Activated T-cell treated with anti-CD3 and anti-CD28 coated beads, Interleukin-2, amount 50 U/mL, for 72 hours (primary cell): ENCODE measurements at places on chromosomes 7 and 10. TPM values are rescaled to one million over a fixed set of nuclear protein-coding genes. Genes with fewer than 3 reads are reported as not detected.

DNA sequence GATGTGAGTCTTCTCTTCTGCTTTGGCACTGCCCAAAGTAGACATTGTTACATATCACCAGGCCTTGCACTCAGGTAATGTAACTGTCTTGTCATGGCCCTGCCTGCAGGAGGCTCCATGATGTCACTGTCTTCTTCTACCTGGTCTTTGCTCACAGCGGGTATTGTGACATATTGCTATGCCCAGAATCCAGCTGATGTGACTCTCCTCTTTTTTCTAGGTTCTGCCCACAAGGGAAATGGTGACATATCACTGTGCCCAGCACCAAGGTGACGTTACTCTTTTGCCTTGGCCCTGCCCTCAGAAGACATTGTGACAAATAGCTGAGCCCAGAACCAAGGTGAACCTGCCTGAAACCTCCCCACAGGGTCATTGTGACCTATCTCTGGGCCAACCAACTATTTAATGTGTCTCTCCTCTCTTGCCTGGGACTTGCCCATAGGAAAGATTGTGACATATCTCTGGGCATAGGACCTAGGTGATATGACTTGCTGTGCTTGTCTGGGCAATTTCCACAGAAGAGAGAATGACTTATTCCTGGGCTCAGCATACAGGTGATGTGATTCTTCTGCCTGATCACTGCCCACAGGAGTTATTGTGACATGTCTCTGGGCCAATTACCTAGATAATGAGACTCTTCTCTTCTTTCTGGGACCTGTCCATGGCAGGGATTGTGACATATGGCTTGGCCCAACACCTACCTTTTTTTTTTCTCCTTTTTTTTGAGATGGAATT is 26.5 kb upstream of the ZNF107 start:
- no peaks in the 10 kb centered on the region for H3K4me1 ChIP-seq
- H3K36me3 ChIP-seq: no peaks in the 10 kb centered on the region
- no peak overlapping the region for H3K4me3 ChIP-seq
- no peak for DNase-seq

GRCh38 chr10:113301342-113301984 is 251.4 kb upstream of the HABP2 start:
- no peaks in the 10 kb centered on the region for H3K36me3 ChIP-seq
- H3K27ac ChIP-seq: no peak overlapping the region
- no peak for DNase-seq
- H3K27me3 ChIP-seq: peaks cover 22% of the 10 kb centered on the region
- H3K4me1 ChIP-seq: no peaks in the 10 kb centered on the region

Gene GIMAP4
- total RNA-seq: 156 TPM

DNA sequence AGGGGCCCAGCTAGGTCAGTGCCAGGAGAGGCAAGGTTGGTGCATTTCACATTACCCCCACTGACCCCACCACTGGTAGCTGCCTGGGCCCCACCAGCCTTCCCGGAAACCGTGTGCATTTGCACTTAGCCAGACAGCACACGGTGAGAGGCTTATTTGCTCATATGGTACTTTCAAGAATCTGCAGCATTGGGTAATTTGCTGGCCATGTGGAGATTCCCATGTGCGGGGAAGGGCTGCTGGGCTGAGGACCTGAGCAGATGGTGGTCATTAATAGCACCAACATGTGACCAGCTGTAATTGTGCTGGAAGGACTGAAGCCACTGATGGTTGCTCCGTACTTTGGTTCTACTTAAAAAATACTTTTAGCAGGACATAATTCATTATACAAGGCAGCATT is 323.8 kb downstream of the DPP6 start:
- no peaks in the 10 kb centered on the region for H3K36me3 ChIP-seq
- DNase-seq: no peak
- H3K4me1 ChIP-seq: no peaks in the 10 kb centered on the region
- no peak overlapping the region for H3K27ac ChIP-seq
- no peak overlapping the region for H3K4me3 ChIP-seq

DNA sequence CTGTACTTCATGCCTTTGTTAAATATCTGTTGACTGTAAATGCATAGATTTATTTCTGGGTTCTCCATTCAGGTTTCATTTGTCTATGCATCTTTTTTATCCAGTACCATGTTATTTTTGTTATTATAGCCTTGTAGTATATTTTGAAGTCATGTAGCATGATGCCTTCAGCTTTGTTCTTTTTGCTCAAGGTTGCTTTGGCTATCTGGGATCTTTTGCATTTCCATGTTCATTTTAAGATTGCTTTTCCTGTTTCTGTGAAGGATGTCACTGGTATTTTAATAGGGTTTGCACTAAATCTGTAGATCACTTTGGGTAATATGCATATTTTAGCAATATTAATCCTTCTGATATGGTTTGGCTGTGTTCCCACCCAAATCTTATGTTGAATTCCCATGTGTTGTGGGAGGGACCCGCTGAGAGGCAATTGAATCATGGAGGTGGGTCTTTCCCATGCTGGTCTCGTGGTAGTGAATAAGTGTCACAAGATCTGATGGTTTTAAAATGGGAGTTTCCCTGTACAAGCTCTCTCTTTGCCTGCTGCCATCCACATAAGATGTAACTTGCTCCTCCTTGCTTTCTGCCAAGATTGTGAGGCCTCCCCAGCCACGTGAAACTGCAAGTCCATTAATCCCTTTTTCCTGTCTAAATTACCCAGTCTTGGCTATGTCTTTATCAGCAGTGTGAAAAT is 302.8 kb upstream of the SEMA3C start:
- H3K36me3 ChIP-seq: no peaks in the 10 kb centered on the region
- H3K4me3 ChIP-seq: no peak overlapping the region
- no peak for DNase-seq
- H3K27ac ChIP-seq: no peak overlapping the region
- no peaks in the 10 kb centered on the region for H3K27me3 ChIP-seq

GRCh38 chr7:20122073-20122472 is 95.1 kb downstream of the MACC1 start:
- no peak overlapping the region for H3K27ac ChIP-seq
- no peak overlapping the region for H3K4me3 ChIP-seq
- H3K27me3 ChIP-seq: peaks cover 9% of the 10 kb centered on the region

Gene ENKUR
- total RNA-seq: not detected

DNA sequence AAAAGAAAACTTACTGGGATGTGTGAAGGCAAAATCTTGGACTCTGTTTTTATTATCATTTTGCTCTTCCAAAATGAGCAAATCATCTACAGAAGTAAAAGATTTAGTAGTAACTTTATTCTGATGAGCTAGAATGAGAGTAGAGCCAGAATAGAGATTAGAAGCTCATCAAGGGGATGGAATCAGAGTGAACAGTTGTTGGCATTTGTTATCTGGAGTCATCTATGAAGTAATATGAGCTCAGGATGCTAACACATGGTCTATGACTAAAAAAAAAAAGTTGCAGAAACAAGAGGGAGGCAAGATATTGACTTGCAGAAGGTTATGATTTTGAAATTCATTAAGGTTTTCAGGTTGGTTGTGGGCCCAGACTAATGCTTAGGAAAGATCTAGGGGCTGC is 409.1 kb upstream of the ETV1 start:
- no peak for DNase-seq
- no peaks in the 10 kb centered on the region for H3K27me3 ChIP-seq
- H3K27ac ChIP-seq: no peak overlapping the region
- H3K4me1 ChIP-seq: no peaks in the 10 kb centered on the region

GRCh38 chr7:130673066-130673465 is 4.5 kb upstream of the COPG2 start:
- H3K4me3 ChIP-seq: no peak overlapping the region
- no peak for DNase-seq
- H3K36me3 ChIP-seq: no peaks in the 10 kb centered on the region
- peaks cover 21% of the 10 kb centered on the region for H3K27me3 ChIP-seq
- H3K27ac ChIP-seq: no peak overlapping the region
- peaks cover 15% of the 10 kb centered on the region for H3K4me1 ChIP-seq

DNA sequence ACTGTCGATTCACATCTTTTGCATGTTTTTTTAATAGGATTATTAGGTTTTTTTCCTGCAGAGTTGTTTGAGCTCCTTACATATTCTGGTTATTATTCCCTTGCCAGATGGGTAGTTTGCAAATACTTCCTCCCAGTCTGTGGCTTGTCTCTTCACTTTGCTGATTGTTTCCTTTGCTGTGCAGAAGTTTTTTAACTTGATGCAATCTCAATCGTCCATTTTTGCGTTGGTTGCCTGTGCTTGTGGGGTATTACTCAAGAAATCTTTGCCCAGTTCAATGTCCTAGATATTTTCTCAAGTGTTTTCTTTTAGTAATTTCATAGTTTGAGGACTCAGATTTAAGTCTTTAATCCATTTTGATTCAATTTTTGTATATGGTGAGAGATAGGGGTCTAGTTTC is 95.4 kb downstream of the TBXAS1 start:
- peaks cover 2% of the 10 kb centered on the region for H3K36me3 ChIP-seq
- H3K27me3 ChIP-seq: peaks cover 19% of the 10 kb centered on the region
- no peak overlapping the region for H3K4me3 ChIP-seq

GRCh38 chr7:117068511-117069145 is 115.3 kb downstream of the ST7 start:
- DNase-seq: no peak
- H3K36me3 ChIP-seq: no peaks in the 10 kb centered on the region
- no peak overlapping the region for H3K27ac ChIP-seq
- H3K27me3 ChIP-seq: no peaks in the 10 kb centered on the region
- H3K4me1 ChIP-seq: peaks cover 32% of the 10 kb centered on the region
- no peak overlapping the region for H3K4me3 ChIP-seq

Gene PDK4
- not detected for total RNA-seq

- H3K27me3 ChIP-seq: peaks cover 8% of the 10 kb centered on the region
- no peak for DNase-seq
- no peaks in the 10 kb centered on the region for H3K4me1 ChIP-seq
- H3K36me3 ChIP-seq: no peaks in the 10 kb centered on the region
- no peak overlapping the region for H3K27ac ChIP-seq
Measured at GRCh38 chr7:104059103-104059502, 69.6 kb upstream of the RELN start.

DNA sequence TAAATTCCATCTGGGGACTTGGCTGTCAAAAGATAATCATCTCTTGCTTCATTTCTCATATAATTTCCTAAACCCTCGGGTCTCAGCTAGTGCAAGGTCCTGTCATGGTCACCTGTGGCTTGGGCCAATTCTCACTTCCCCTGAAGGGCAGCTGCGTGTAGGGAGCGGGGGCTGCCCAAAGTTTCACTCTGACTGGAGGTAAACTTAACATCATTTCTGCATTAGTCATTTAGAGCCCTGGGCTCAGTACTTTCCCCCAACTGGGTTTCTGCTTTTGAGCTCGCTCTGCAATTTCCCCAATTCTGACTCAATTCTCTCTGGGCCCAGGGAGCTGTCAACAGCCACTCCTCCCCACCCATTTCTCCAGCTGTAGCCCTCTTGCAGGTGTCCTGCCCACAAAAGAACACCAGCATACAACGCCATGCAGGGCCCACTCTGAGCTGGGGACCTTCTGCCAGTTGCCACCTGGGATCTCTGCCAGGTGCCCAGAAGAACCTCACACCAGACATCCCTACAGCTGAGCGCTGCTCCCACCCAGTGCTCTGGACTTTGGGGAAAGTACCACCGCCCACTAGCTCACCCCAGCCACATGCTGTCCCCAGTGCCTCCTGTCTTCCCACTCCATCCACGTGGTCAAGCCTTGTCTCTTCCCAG is 37.9 kb downstream of the VOPP1 start:
- peaks cover 98% of the 10 kb centered on the region for H3K4me1 ChIP-seq
- peak overlapping the region; percentile 85 for H3K4me3 ChIP-seq
- DNase-seq: peak; percentile 89
- H3K36me3 ChIP-seq: peaks cover 8% of the 10 kb centered on the region
- no peaks in the 10 kb centered on the region for H3K27me3 ChIP-seq

- peaks cover 47% of the 10 kb centered on the region for H3K4me1 ChIP-seq
- H3K27me3 ChIP-seq: no peaks in the 10 kb centered on the region
- DNase-seq: no peak
- H3K27ac ChIP-seq: no peak overlapping the region
Measured at GRCh38 chr7:157153260-157153659, 14.5 kb downstream of the UBE3C start.

DNA sequence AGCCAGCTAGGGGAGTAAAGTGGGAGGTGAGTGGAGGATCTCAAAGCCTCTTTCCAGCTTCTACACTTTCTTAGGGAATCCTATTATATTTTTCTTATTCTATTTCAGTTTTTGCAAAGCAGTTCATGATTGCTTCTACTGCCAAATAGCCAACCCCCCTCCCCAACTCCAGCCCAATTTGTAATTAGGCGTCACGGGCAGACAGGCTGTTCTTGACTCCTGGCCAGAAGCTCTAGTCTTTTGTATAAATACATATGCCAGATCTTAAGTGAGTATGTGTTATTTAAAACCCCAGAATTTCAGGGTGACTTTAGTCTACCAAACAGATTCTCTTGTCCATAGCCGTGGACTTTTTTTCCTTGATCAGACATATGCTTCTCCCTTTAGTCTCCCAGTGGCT is 255.2 kb downstream of the BUB3 start:
- H3K27me3 ChIP-seq: peaks cover 18% of the 10 kb centered on the region
- no peak overlapping the region for H3K27ac ChIP-seq
- no peak for DNase-seq
- H3K4me3 ChIP-seq: no peak overlapping the region
- no peaks in the 10 kb centered on the region for H3K4me1 ChIP-seq
- peaks cover 6% of the 10 kb centered on the region for H3K36me3 ChIP-seq

- no peak overlapping the region for H3K4me3 ChIP-seq
- H3K27ac ChIP-seq: no peak overlapping the region
- DNase-seq: no peak
- peaks cover 18% of the 10 kb centered on the region for H3K4me1 ChIP-seq
Measured at GRCh38 chr10:104230490-104230889, 1.7 kb downstream of the CFAP43 start.

- peaks cover 68% of the 10 kb centered on the region for H3K4me1 ChIP-seq
- peak overlapping the region; percentile 65 for H3K4me3 ChIP-seq
- H3K27me3 ChIP-seq: no peaks in the 10 kb centered on the region
- peak overlapping the region; percentile 93 for H3K27ac ChIP-seq
- DNase-seq: peak; percentile 40
Measured at GRCh38 chr7:38367301-38367890, 94.0 kb upstream of the TARP start.

Gene ATXN7L1
- total RNA-seq: 11.6 TPM

GRCh38 chr10:130621231-130621775 is 485.1 kb downstream of the GLRX3 start:
- H3K4me3 ChIP-seq: no peak overlapping the region
- no peak overlapping the region for H3K27ac ChIP-seq
- DNase-seq: no peak
- H3K27me3 ChIP-seq: no peaks in the 10 kb centered on the region
- no peaks in the 10 kb centered on the region for H3K4me1 ChIP-seq

Gene ZNF425
- 3.6 TPM for total RNA-seq

GRCh38 chr7:45220846-45221618 is 63.4 kb downstream of the RAMP3 start:
- no peak overlapping the region for H3K4me3 ChIP-seq
- no peaks in the 10 kb centered on the region for H3K36me3 ChIP-seq
- peaks cover 41% of the 10 kb centered on the region for H3K27me3 ChIP-seq

Gene IL15RA
- 30.0 TPM for total RNA-seq

DNA sequence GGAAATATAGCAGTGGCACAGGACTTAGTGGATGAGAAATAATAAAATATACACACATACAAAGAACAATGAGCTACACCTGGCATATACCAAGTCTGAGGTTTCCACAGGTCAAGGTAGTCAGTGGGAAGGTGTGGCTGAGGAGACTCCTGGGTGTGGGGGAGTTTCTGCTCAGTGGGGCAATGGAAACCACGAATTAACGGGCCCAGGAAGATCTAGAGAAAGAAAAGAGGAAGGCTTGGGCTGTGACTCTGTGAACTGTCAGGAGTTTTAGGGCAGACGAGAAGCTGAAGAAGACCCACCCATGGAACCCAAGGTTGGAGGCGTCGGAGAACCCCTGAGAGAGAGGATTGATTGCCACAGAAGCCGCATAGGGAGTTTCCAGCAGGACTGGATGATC is 196.5 kb downstream of the HERPUD2 start:
- no peaks in the 10 kb centered on the region for H3K4me1 ChIP-seq
- peaks cover 15% of the 10 kb centered on the region for H3K27me3 ChIP-seq
- no peak overlapping the region for H3K27ac ChIP-seq
- H3K4me3 ChIP-seq: no peak overlapping the region
- no peaks in the 10 kb centered on the region for H3K36me3 ChIP-seq
- DNase-seq: no peak

Gene CFAP70
- 0.95 TPM for total RNA-seq

Gene ABCB4
- total RNA-seq: 0.07 TPM
